ENCODE measurements at places on chromosomes 1 and 21. TPM values are rescaled to one million over a fixed set of nuclear protein-coding genes. Genes with fewer than 3 reads are reported as not detected.

The ACKR1 gene
- total RNA-seq: not detected

The LIN28A gene
- total RNA-seq: not detected

The AGMAT gene
- total RNA-seq: 5.6 TPM

The LCE6A gene
- not detected for total RNA-seq

The CLDN19 gene
- not detected for total RNA-seq

The LHX8 gene
- total RNA-seq: not detected

The RCC2 gene
- 82.0 TPM for total RNA-seq

The CELA3A gene
- not detected for total RNA-seq

The TMCC2 gene
- 4.7 TPM for total RNA-seq

The CD34 gene
- total RNA-seq: 0.35 TPM

The NTPCR gene
- total RNA-seq: 47.0 TPM

The CSF1 gene
- 39.2 TPM for total RNA-seq

The CDA gene
- 13.0 TPM for total RNA-seq

The NCF2 gene
- 102 TPM for total RNA-seq

The SLC50A1 gene
- total RNA-seq: 63.0 TPM

The KIF21B gene
- total RNA-seq: 1.4 TPM

The CR1L gene
- total RNA-seq: not detected

The RGS8 gene
- total RNA-seq: not detected

The OR2W3 gene
- not detected for total RNA-seq

The BLACAT1 gene
- total RNA-seq: 1.0 TPM

The RPE65 gene
- total RNA-seq: not detected

The C1orf94 gene
- not detected for total RNA-seq

The CRYBG2 gene
- total RNA-seq: 7.1 TPM

The OR2M3 gene
- not detected for total RNA-seq

The LYPD8 gene
- 2.6 TPM for total RNA-seq

The PTPN22 gene
- total RNA-seq: 2.1 TPM

The CD58 gene
- 62.3 TPM for total RNA-seq

Data from renal cortical epithelial cell (primary cell).